ENCODE measurements at places on chromosomes 16 and 17. TPM values are rescaled to one million over a fixed set of nuclear protein-coding genes. Genes with fewer than 3 reads are reported as not detected.

The NOD2 gene
- total RNA-seq, result 0.29 TPM

The CDC42EP4 gene
- total RNA-seq, result 55.0 TPM

The CYBA gene
- total RNA-seq, result 250 TPM

The PRR15L gene
- 2.4 TPM for total RNA-seq

The CSH1 gene
- not detected for total RNA-seq

The KRTAP2-3 gene
- not detected for total RNA-seq

The ABCC6 gene
- 105 TPM for total RNA-seq

The TEKT5 gene
- total RNA-seq, result not detected

The DHRS7C gene
- total RNA-seq, result not detected

The RAD51C gene
- 151 TPM for total RNA-seq

The DCXR gene
- 311 TPM for total RNA-seq

The ABAT gene
- 97.3 TPM for total RNA-seq

The NPB gene
- 0.56 TPM for total RNA-seq

The CCDC102A gene
- total RNA-seq, result 2.1 TPM

The PRSS8 gene
- total RNA-seq, result 2.6 TPM

The CA5A gene
- total RNA-seq, result 106 TPM

The CDRT4 gene
- total RNA-seq, result 1.9 TPM

The FBXW10 gene
- 0.04 TPM for total RNA-seq

The IGSF6 gene
- not detected for total RNA-seq
